Ovary (tissue), 10 donors: ENCODE measurements at places on chromosomes 4 and X.

DNA sequence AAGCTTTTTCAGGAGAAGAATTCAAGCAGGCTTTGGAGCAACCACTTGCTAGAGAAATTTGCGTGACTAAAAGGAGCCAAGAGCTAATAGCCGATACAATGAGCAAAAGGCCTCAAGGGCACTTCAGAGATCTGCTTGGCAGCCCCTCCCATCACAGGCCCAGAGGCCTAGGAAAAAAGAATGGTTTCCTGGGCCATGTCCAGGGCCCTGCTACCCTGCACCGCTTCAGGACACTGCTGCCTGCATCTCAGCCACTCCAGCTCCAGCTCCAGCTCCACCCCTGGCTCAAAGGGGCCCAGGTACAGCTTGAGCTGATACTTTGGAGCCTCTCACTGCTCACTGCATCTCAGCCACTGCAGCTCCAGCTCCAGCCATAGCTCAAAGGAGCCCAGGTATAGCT, 98.9 kb downstream of the FAM13A start:
- no peak for DNase-seq

GRCh38 chr4:20724915-20725314, 24.7 kb downstream of the PACRGL start:
- no peak for DNase-seq

GRCh38 chrX:116278826-116279225, 108.3 kb downstream of the AGTR2 start:
- no peak for DNase-seq

- DNase-seq = no peak
Measured at GRCh38 chrX:124605511-124605910, 259.1 kb downstream of the SH2D1A start.

DNA sequence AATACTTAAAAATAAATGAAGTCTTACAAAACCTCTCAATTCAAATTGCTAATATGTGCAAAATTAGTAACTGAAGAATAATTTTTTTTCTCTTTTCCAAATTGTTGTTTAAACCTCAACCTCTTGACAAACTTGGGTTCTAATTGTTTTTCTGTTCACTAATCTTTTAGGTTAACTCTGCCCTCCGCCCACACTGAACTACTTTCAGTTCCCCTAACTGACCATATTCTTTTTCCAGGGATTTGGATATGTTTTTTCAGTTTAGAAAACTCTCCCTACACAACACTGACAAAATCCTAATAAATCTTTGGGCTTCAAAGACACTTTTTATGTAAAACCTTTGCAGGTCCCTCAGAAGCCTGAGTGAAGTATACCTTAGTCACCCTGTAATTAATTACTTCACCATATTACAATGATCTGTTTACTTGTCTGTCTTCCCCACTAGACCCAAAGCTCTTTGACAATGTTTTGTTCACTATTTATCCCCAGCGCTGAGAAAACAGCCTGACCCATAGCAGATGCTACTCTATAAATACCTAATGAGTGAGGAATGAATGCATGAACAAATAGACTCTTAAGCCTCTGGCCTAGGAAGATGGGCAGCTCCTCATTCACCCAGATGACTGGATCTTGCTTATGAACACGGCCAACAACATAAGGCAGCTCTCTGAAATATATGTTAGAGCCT, 134.9 kb downstream of the MAML3 start:
- DNase-seq = no peak

GRCh38 chr4:76538296-76538695, 103.3 kb downstream of the SHROOM3 start:
- no peak for DNase-seq

DNA sequence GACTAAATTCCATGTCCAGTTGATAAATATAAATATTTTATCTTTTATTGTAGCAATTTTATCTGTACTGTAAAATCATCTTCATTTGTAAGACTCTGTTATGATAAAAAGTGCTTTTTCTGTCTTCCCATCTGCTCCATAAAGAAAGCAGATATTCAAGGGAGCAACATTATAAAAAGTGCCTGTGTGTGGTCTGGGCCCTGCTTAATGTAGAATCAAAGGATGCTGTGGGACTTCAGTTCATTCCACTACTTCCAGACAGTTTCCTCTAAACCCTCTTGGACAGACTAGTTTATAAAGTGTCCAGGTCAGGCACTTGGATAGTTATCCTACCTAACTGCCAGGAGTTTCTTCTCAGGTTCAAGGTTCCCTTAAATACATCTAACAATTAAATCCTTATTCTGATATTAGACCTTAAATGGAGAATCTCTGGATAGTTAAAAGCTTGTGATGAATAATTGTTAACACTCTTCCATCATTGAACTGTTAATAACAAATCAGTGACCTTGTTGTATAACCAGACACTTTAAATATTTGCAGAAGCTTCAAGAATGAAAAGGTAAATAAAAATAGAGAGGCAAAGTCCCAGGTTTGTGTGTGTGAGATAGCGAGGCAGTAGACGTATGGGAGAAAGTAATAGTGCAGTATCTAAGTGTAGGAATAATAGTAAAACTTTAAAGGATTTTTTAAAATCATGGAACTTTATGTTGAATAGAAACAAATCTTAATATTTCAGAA, 237.5 kb upstream of the CTSO start:
- no peak for DNase-seq

- no peak for DNase-seq
Measured at GRCh38 chrX:20361081-20361889, 94.6 kb upstream of the RPS6KA3 start.

DNA sequence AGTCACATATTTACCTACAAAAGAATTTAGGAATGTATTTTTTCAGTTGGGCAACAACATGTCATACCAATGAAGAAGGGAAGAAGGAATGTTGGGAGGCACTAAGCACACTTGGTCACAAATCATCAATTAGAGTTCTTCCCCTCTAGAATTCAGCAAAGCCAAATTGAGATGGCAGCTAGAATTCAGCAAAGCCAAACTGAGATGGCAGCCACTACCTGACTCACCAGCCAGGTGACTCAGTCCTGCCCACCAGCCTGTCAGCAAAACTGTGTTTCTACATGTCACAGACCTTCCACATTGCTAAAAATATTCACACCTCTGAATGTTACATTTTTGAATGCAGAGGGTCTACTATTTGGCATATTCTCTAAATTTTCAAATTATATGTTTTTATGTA, 63.2 kb upstream of the NOCT start:
- DNase-seq = no peak

DNA sequence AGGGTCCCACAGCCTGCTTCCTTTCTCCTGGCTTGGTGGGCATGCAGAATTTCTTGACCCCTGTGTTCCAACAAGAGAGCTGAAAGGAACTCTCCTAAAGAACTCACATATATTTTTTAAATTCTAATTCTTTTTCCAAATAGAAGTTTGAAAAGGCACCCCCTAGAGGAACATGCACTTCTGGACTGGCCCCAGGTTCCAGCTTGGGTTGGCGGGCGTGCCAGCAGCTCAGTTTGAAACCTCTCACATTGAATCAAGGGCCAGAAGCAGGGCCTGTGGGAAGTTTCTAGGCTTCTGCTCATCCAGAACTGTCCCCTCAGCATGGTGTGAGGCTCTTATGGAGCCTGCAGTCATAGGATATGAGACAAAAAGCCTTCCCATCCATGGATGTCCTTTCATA, 132.6 kb downstream of the ATG4A start:
- DNase-seq = no peak
